T-helper 9 cell (primary cell): ENCODE measurements at places on chromosomes 7 and 10.

GRCh38 chr7:71507680-71508602 is 376.0 kb downstream of the GALNT17 start:
- DNase-seq = no peak

DNA sequence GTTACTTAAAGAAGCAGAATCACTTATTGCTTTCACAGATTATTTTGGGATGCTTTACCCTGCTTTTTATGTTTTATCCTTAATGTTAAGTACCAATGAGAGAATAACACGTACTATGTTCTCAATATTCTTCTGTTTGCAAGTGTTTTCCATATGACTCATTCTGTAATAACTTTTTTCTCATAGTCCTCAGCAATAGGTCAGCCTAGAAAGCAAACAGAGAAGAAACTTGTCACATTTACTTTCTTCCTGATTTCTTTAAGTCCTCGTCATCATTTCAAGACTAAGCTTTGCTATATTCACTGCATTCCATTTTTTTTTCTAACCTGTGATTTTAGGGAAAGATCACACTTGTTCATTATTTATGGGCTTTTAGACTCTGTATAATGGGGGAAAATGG is 6.8 kb upstream of the AGR2 start:
- no peak for DNase-seq

DNA sequence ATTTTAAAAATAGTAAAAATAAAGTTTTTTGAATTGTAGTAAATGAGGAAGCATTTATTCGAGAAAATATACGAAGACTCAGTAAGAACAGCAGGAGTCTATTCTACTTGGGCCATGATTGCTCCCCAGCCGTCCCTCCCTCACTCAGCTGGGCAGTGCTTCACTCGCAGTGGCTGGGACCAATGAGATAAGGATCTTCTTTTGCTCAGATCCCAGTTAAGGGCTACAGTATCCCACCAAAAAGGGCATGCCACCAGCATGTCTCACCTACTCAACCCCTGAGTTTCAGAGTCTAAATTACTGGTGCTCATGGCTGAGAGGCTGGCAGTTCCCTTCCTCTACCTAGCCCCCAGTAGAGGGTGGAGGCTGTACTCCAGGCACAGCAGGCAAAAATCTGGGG is 455.7 kb upstream of the PFKP start:
- no peak for DNase-seq

DNA sequence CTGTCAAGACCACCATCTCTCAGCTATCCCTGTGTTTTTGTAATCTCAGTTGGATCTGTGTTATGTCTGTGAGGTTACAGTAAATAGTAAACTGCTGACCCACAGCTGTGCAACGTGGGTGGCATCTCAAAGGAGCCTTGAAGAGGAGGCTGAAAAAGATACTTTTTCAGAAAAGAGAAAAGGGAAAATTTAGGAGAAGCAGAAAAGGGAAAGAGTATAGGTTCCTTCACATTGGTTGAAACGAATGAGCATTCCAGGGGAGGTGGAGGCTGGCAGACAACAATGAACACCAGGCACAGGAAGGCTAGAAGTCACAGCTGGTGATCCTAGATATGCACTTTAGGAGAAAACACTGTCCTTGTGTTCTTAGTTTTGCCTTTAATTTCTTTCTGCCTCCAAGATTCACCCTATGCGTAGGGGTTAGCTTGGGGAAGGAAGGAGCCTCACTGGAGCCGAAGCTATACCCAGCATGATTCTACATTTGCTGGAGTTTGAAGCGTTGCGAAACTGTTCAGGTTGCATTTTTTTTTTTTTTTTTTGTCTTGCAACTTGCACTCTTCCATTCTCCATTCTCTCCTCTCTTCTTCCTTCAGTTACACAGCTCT is 18.3 kb downstream of the CPED1 start:
- no peak for DNase-seq

GRCh38 chr7:15947754-15948153 is 261.3 kb upstream of the MEOX2 start:
- DNase-seq = no peak

- no peak for DNase-seq
Observed at GRCh38 chr10:121069061-121069850, 218.1 kb downstream of the WDR11 start.

DNA sequence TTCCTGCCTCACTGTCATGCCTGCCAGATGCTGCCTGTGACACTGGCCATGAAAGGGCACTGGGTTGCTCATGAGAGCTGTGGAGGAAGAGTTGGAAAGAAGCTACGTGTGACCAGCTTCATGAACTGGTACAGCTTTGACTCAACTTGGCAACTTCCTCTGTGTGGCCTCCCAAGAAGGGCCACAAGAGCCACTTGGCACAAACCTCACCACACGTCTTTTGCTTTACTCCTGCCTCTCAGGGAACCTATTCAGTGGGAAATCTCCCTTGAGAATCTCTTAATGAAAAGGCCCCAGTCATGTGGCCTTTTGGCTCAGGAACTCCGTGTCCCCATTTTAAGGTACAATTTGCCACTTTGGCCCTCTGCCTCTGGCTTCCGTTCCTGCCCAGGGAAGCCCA is 54.5 kb downstream of the FRMD4A start:
- no peak for DNase-seq

- DNase-seq = no peak
Observed at GRCh38 chr7:22443370-22444180, 56.4 kb downstream of the STEAP1B start.

DNA sequence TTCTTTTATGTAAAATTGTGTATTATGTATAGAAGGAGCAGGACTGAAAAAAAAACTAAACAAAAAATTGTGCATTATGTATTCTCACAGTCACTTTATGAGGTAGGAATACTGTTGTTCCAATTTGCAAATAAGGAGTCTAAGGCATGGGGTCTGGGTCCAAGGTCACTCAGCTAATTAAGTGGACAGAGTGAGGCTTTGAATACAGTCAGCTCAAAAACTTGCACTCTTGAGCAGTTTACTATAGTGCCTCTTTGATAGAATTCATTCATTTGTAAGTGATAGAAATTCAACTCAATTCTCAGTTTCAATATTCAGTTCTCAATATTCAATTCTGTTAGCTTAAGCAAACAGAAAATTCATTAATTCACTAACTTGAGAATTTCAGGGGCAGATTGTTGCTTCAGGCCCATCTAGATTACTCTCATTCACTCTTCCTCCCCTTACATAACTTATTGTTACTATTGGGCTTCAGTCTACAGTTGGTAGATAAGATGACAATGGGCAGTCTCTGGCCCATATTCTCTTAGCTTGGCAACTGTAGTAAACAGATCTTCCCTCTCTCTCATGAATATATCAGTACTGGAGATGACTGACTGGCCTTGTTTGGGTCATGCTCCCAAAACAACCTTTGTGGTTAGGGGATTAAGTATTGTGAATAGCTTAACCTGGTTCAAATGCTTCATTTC is 86.6 kb downstream of the BTAF1 start:
- no peak for DNase-seq

DNA sequence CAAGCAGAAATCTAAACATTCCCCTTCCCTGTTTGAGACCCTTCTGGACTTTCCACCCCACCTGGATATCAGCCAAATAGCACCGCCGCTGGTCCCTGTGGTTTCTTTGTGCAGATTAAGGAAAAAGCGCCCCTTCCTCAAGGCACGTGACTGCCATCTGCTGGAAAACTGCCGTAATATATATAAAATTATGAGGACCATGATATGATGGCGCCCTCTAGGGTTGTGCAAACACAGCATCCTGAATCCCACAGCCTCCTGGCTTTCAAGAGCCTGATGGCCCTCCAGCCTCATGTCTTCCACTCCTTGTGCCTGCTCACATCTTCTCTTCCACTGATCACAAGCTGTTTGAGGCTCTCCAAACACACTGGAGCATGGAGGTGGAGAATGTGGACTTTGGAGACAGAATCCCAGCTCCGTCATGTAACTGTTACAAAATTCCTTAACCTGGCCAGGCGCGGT is 121.3 kb downstream of the MYL10 start:
- DNase-seq = no peak

DNA sequence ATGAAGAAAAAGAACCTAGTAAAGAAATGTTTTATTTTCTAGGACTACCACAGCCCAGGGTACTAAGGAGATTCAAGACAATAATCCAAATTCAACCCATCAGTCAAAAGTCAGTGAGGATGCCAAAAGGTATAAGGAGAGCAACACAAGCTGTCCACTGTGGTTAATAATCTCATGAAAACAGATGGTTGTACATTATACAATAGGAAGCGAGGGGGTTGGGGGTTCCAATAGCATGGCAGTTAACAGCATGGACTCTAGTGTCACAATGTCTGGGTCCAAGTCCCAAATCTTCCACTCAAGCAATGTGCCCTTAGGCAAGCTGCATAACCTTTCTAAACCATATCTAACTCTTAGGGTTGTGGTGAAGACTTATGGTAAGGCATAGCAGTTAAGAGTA is 35.1 kb downstream of the BRAF start:
- no peak for DNase-seq

DNA sequence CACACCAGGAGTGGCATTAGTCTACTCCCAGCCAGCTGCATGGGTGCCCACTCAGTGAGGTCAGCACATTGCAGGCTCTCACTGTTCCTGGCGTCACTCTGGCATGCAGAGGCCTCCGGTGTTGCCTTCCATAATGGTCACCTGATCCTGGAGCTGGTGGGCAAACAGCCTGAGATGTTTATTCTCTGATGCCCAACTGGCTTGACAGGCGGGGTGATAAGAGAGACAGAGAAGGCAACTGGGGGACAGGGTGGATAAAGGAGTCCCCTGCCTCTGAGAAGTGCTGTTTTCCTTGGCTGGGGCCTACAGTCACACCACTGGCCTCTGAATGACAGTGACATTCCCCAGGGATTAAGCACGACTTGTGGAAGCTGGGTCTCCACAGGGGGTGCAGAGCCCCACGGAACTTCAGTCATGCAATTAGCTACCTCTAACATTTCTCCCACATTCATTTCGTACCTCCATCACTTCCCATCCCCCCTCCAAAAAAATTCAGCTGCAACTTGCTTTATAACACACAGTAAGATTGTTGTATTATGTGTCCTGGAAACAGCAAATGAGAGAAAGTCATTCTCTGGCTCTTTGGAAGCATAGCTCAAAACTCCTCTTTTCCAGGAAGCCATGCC is 7.1 kb upstream of the RBM20 start:
- DNase-seq = no peak

GRCh38 chr7:128858380-128859231 is 4.0 kb upstream of the ATP6V1F start:
- DNase-seq = no peak

DNA sequence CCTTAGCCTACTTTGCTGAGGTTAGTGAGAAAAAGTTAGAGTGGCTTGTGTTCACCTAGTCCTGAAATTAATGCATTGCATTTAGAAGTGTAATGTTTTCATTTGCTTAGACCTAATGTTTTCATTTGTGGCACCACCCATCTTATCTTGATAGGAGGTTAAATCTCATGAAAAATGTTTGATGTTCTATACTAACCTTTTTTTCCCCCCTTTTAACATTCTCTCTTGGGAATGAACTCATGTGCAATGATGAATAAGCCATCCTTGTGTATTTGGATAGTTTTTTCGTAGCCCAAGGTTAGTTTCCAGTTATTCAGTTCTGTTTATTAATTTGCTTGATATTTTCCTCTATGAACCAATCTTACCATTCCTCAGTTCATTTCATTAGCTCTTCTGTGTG is 2.8 kb downstream of the FHIP2A start:
- no peak for DNase-seq

DNA sequence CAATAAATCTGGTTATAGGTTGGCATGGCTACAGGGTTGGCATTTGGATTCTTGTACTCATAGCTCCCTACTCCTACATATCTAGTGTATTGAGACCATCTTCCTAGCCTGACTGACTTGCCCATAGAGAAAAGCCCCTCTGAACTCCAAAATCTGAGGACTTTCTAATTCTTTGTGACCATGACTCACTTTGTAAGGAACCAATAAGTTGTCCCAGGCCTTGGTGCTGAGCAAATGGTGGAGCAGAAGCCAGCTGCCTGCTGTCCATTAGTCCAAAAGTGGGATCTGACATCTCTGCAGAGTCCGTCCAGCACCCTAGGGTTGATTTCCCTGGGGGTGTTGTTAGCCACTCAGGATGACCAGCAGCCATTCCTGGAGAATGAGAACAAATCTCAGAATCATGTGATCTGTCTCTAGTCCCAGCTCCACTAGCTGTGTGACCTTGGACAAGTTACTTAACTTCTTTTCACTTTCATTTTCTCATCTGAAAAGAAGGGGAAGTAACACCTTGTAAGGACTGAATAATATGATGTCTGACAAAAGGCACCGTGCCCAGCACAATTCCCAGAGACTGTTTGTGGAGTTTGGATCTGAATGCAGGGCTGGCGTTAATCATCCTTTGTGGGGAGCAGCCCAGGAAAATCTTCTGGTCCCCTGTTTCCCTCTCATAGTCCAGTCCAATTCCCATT is 44.1 kb downstream of the MTURN start:
- no peak for DNase-seq

DNA sequence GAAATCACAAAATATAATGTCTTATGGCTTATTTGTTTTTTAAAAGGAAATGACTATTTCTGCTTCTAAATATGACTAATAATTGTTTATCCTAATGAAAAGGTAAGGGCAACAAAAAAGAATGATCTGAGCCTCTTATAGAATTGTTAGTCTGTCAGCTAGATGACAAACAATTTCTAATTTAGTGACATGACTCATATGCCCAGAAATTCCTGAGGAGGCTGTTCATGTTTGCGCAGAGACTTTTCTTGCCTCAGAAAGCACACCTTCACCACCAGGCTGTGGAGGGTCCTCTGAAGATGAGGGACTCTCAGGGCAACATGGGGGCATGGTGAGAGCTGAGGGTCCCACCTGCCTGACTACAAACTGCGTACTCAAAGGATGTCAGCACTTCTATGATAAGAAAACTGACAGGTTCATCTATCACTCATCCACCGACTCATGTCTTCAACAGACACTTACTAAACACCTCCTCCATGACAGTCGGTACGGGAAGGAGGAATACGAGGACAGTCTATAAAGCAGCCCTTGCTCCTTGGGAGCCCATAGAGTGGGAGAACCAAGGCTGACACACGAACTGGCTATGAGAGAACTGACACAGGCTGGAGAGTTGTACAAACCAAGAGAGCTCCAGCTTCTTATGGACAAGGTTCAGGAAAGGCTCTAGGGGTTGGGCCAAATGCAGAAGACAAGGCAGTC is 102.0 kb downstream of the PKD1L1 start:
- no peak for DNase-seq

DNA sequence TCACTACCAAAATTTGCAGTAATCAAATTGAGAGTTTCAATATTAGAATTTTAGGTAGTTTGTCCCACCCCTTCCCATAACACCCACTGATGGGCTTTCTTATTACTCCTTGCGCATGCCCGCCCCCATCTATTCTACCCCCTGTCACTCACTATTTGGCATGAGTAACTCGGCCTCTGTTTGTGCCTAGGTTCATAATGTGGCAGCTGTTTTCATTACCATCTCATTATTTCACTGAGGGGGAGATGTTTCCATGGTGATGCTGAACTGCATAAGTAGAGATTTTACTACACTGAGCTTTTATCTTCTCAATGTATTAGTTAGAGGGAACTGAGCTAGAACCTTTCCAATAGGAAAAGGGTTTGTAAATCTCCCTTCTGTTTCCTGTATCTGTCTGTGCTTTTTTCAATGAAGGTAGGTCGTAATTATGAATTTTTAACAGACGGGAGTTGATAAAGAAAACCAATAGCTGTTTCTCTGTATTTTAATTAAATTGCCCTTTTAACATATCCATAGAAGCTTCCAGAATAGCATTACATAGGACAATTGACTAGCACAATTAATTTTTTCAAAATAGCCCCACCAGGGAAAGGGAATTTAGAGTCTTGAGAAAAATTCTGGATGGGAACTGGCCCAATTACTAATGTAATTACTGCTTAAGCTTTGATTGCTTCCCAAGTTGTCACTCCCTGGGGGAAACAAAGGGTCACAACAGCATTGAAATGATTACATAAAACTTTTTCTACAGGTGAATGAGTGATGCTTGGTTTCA is 33.4 kb downstream of the PRPS1L1 start:
- DNase-seq = no peak
